ENCODE measurements at places on chromosomes 13 and 19.

GRCh38 chr19:16338470-16339360 is 14.1 kb downstream of the KLF2 start:
- peak; percentile 65 for DNase-seq

- DNase-seq: peak; percentile 18
Observed at GRCh38 chr19:39557811-39558623, 18.1 kb upstream of the EID2 start.

DNA sequence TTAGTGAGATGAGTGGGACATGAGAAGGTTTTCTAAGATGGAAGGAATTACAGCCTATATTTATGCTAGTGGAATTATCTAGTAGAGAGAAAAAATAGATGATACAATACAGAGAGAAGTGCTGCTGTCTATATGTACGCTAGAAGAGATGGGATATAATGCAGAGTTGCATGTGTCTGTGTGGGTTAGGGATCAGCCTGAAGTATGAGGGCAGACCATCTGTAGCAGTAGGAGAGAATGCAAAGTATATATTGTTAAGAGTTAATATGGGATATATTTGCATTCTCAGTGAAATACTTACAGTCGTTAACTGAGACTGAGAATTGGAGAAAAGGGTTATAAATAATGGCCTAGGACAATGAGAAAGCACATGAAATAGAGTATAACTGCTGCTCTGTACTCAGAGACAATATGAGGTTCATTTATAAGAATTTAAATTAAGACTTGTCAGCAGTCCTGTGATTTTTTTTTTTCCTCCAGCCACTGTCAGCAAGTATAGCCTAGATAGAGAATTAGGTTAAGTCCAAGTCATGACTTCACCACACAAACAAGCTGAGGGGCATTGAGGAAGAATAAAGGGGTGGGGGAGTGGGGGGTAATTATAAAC is 77.8 kb downstream of the SLITRK1 start:
- DNase-seq: no peak

GRCh38 chr19:56625708-56626107 is 17.3 kb upstream of the SMIM17 start:
- no peak for DNase-seq

DNA sequence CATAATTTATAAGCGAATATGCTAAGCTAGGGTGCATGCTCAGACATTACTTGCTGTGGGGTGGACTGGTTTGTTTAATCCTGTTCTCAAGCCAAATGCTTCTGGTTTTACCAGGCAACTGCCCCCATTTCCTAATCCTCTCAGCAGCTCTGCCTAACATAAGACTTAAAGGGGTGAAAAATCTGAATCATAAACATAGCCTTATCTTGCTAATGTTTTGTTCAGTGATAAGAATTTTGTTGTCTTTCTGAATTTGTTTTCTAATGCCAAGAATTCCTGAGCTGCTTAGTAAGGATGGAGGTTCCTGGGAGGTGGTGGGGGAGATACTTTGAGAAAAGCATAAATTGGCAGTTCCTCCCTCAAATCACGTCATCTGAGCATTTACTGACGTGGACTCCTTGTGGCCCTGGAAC is 42.7 kb downstream of the ING1 start:
- no peak for DNase-seq

GRCh38 chr13:110499621-110500281 is 61.8 kb downstream of the RAB20 start:
- DNase-seq: no peak

DNA sequence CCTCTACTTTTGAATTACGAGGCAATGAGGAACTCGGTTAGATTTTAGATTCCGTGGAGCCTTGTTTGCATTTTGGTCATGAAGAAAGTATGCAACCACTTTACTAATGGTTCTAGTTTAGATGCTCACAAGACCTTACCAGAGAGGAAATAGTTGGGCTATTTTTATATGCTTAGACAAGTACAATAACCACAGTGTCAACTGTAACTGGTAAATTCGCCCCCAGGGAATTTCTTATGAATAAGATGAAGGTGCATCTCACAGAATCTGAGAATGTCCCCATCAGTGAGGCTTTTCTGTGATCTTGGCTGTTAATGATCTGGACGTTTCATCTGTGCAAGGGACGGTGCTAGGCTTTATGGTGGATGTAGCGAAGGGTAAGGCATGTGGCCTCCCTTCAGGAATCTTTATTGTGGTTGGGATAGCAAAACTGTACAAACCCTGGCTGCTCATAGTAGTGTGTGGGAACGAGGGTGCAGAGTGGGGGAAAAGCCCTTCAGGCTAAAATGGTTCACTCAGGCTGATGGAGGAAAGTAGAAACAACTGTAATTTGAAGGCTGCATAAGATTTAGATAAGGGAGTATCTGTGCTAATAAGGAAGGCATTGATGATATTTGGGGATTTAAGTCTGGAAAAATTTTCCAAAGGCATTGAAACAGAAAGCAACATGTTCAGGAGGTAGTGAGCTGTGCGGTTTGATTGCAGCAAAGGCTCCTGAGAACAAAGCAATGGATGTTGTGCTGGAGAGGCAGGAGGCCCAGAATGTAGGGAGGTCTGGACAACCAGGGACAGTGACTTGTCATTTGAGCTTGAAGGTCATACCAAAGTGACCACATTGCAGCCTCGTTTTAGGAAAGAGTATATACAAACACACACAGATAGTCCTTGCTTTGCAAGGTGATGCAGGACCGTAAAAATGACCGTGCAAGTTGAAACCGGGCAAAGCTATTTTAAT is 28.4 kb downstream of the UBAC2 start:
- no peak for DNase-seq

- DNase-seq: no peak
Observed at GRCh38 chr13:106858903-106859532, 291.1 kb upstream of the ARGLU1 start.

GRCh38 chr19:4654437-4655361 is 15.4 kb downstream of the TNFAIP8L1 start:
- DNase-seq: no peak

GRCh38 chr19:49680421-49681351 is 3.6 kb downstream of the PRMT1 start:
- peak; percentile 96 for DNase-seq

DNA sequence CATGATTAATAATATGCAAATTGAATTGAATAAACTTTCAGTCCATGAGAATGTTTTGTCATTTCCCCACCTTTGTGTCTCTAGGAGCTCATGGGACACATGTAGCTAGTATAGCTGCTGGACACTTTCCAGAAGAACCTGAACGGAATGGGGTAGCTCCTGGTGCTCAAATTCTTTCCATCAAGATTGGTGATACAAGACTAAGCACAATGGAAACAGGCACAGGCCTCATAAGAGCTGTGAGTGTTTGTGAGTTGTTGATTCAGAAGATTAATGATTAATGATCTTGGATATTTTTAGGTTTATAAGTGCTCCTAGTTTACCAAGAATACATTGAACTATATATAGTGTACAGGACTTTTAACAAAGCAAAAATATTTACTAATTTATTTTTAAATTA is 30.1 kb downstream of the TPP2 start:
- no peak for DNase-seq

DNA sequence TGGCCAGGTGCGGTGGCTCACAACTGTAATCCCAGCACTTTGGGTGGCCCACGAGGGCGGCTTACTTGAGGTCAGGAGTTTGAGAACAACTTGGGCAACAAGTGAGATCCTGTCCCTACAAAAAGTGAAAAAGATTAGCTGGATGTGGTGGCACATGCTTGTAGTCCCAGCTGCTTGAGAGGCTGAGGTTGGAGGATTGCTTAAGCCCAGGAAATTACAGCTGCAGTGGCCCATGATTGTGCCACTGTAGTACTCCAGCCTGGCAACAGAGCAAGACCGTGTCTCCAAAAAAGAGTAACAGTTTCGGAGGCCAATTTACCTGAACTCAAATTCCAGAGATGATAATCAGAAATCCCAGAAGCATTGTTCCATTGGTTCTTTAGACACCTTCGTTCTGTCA is 4.4 kb downstream of the ZNF473 start:
- DNase-seq: no peak

DNA sequence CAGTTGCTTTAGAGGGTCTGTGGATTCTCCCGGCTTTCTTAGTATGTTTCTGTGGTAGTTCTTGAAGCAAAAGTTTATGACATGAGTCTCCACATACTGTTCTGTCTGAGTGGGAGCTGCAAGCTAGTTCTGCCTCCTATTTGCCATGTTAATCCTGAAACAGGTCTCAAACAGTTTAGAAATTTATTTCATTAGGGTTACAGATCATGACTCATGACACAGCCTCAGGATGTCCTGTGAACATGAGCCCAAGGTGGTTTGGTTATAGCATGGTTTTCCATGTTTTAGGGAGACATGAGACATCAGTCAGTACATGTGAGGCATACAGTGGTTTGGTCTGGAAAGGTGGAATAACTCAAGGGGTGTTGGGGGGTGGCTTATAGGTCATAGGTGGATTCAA is 77.5 kb downstream of the FNDC3A start:
- DNase-seq: no peak

DNA sequence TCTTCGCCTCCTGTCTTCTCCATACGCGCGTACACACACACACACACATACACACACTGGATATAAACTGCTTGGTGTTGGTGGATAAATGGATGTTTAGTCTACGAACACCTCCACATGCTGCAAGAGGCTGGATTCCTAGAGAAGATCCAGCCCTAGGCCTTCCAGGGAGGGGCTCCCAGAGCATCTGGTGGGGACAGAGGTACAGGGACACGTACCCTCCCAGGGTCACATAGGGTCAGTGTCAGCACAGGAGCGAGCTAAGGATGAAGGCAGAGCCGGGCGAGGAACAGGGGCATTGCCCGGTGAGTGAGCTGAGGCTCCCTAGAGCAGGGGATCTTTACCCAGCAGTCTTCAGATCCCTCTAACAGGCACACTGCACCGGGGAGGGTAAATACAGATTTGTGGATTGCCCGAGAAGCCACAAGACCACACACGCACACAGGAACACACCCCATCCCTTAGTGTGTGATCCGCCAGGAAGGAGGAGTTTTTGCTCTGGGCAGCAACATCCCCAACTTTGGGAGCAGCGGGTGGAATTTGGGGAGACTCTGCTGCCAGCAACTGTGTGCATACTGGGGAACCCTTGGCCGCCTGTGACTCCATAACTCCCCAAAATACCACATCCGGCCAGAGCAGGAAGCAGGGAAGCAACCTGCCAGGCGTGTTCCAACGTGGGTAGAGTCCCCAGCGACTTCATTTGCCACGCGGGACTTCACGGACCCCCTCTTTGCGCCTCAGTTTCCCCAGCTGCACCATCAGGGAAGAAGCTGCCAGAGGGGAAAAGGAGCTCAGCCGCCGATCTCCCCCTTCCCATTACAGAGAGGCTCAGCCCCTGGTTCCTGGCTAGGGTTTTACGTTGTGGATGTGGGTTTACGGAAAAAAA is 5.8 kb upstream of the TLE2 start:
- DNase-seq: peak; percentile 36

- DNase-seq: no peak
Observed at GRCh38 chr13:106599875-106600797, 32.2 kb upstream of the ARGLU1 start.

- DNase-seq: no peak
Observed at GRCh38 chr13:57624565-57625435, 6.7 kb upstream of the PCDH17 start.

DNA sequence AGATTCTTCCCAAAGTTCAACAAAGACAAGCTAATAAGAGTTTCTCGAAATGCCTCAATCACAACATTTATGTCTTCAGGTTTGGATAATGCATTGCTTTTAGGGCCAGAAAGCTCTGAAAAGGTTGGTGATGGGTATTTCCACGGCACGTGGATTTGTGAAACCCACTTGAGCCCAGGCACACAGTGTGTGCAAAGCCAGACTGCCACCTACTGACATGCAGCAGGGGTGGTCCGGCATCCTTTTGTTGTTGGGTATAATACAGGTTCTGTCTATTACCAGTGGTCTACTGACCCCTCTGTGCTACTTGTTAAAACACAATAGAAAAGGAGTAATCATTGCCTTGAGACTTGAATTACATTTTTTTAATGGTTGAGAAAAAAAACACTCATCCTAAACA is 225.6 kb downstream of the RAP2A start:
- DNase-seq: no peak

GRCh38 chr13:89057862-89058261 is 1386.7 kb downstream of the SLITRK5 start:
- no peak for DNase-seq

DNA sequence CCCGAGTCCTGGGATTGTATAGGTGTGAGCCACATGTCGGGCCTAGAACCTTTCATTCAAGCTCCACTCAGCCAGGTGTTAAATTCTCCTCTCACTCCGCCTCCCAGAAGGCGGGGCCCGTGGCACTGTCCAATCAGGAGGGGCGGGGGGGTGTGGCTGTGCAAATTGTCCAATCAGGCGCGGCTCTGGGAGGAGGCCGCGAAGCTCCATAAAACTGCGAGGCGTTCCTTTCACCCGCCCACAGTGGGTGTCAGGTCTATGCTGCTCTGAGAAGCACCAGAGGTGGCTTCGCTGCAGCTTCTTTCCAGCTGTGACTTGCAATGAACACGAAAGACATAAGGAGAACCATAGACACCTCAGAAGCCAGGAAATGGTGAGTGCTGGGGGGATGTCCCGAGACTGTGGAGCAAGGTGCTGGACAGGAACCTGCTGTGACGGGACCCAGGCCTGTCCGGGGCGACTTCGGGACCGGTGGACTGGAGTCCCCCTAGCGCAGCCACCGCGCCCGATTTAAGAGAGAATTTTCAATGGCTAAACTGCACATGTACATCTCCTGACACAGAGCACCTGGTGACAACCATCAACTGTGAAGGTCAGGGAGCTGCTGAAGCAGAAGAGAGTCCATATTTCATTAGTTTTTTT is 3.0 kb upstream of the ZNF136 start:
- no peak for DNase-seq

DNA sequence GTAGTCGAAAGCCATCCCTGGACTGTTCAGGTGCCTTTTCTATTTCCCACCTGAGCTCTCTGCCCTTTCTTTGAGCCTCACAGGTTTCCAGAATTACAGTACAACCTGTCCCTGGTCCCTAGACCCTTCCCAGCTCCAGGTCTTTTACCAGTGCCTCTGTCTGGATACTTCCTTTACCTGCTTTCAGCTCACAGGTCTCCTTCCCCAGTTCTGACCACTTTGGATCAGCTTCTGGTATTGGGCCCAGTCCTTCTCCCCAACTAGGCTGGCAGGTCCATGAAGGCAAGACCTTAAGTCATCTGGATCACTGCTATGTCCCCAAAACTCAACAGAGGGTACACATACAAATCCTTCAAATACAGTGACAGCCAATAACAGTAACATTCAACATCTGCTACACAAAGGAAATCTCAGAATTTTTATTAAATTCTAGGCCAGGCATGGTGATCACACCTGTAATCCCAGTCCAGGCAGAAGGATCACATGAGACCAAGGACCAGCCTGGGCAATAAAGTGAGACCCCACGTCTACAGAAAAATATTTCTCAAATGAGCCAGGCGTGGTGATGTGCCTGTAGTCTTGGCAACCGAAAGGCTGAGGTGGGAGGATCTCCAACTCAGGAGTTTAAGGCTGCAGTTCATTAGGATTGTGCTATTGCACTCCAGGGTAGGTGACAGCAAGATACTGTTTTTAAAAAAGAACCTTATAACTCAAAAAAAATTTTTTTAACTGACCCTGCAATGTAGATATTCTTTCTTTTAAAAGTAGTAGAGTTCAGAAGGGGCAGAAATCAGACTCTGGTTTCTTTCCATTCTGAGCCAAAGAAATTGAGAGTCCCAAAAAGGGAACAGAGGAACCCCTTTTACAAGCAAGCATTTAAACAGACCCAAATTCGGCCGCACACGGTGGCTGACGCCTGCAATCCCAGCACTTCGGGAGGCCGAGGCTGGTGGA is 1.3 kb downstream of the RPS16 start:
- no peak for DNase-seq

Measured in activated naive CD4-positive, alpha-beta T cell treated with Interleukin-2 at 50 U/mL for 16 hours (primary cell).